ENCODE measurements at places on chromosomes 4 and X. TPM values are rescaled to one million over a fixed set of nuclear protein-coding genes. Genes with fewer than 3 reads are reported as not detected.
A peak's percentile ranks its signal among the peaks of the same experiment; 100 is the strongest.

- no peaks in the 10 kb centered on the region for H3K27me3 ChIP-seq
- no peak overlapping the region for H3K4me3 ChIP-seq
- H3K36me3 ChIP-seq, result no peaks in the 10 kb centered on the region
- no peaks in the 10 kb centered on the region for H3K4me1 ChIP-seq
- DNase-seq, result no peak
- H3K27ac ChIP-seq, result no peak overlapping the region
Measured at GRCh38 chrX:154298312-154298711, 2.7 kb downstream of the TKTL1 start.

DNA sequence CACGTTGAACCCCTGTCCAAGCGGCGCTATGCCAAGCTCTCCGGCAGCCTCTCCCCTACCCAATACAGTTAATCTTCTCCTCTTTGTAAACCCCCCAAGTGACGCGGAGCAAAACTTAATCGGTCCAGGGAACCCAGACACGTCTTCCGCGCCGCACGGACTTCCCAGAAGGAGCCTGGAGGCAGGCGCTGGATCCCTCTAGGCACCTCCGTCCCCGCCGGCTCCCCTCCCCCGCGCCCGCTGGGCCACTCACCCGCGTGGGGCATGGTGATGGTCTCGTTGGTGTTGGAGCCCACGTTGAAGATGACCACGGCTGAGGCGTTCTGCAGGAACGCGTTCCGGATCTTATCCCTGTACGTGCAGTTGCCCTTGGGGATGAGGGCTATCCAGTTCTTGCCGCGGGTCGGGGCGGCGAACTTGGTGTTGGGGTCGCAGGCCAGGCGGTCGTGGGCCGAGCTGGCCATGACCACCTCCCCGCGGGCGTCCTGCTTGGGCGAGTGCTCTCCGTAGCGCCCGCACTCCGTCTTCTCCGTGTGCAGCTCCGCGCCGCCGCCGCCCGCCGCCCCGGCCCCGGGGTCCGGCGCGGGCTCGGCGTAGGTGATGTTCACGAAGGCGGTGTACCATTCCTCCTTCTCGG is 1.1 kb downstream of the RNF150 start:
- H3K36me3 ChIP-seq, result no peaks in the 10 kb centered on the region
- no peak overlapping the region for H3K4me3 ChIP-seq

GRCh38 chr4:169074117-169074516 is 64.1 kb upstream of the CBR4 start:
- no peak overlapping the region for H3K4me3 ChIP-seq
- no peak for DNase-seq
- H3K27ac ChIP-seq, result no peak overlapping the region
- H3K27me3 ChIP-seq, result no peaks in the 10 kb centered on the region

DNA sequence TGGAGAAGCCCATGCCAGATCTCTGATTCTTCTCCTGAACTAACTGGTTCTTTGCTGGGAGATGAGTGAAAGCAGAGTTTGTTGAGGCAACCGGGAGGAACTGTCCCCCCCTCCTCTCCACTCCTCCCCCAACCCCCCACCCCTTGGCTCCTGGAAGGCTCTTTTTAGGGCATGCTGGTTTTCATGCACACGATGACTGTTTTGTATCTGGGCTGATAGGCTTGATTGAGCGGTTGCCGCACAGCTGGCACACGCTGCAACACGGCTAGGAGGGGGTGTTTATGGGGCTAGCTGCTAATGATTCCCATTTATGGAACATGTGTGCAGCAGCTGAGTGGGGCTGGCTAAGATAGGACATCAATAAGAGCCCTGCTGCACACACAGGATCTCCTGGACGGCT is 137.2 kb downstream of the SMIM20 start:
- no peaks in the 10 kb centered on the region for H3K4me1 ChIP-seq
- no peaks in the 10 kb centered on the region for H3K36me3 ChIP-seq
- no peak overlapping the region for H3K27ac ChIP-seq
- DNase-seq, result no peak
- H3K27me3 ChIP-seq, result no peaks in the 10 kb centered on the region

CPE gene
- 29.3 TPM for total RNA-seq

CCKAR gene
- not detected for total RNA-seq

TBC1D8B gene
- total RNA-seq, result 9.2 TPM

GRCh38 chr4:113524505-113525186 is 236.9 kb downstream of the CAMK2D start:
- H3K27me3 ChIP-seq, result no peaks in the 10 kb centered on the region
- no peak overlapping the region for H3K27ac ChIP-seq
- H3K4me1 ChIP-seq, result no peaks in the 10 kb centered on the region
- H3K4me3 ChIP-seq, result no peak overlapping the region
- DNase-seq, result no peak
- no peaks in the 10 kb centered on the region for H3K36me3 ChIP-seq

DNA sequence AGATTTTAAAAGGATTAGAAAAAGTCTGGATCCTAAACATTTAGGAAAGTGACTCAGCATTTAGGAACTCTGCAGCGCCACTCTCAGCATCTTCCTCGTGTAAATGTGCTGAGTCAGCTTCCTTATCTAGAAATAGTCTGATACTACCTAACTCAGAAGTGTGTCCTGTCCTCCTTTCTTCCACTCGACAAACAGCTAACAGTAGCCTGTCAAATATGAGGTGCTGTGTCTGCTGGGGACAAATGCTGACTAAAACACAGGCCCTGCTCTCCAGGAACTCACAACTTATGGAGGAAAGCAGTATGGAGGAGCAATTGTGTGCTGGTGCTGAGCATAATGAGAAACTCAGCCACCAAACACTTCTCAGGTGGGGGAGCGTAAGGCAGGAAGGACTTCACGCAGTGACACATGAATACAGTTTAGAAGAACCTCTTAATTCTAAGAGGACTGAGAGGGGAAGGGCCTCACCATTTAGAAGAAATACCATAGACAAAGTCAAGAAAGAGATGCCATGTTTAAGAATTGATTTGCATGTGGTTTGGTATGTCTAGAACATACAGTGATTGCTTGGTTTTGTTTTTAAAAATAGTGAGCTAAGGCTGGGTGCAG is 125.3 kb downstream of the SOWAHB start:
- H3K36me3 ChIP-seq, result peaks cover 15% of the 10 kb centered on the region
- no peaks in the 10 kb centered on the region for H3K27me3 ChIP-seq
- no peak for DNase-seq

DNA sequence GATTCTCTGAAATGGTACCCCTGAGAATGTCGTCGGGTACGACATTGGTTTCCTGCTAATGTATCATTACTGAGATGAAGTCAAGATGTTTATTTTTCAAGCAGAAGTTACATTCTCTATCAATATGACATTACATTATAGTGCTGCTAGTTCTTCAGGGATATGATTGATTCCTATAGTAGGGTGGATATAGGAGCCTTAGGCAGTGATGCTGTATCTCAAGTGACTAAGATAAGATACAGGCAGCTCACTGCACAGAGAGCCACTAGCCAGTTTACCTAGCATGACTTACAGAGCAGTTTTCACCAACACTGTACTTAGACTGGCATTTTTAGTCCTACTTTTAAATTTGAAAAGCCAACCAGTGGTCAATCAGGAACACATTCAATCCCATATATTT is 154.9 kb downstream of the FANCB start:
- H3K36me3 ChIP-seq, result no peaks in the 10 kb centered on the region
- H3K4me1 ChIP-seq, result no peaks in the 10 kb centered on the region
- H3K4me3 ChIP-seq, result no peak overlapping the region
- H3K27me3 ChIP-seq, result no peaks in the 10 kb centered on the region

DNA sequence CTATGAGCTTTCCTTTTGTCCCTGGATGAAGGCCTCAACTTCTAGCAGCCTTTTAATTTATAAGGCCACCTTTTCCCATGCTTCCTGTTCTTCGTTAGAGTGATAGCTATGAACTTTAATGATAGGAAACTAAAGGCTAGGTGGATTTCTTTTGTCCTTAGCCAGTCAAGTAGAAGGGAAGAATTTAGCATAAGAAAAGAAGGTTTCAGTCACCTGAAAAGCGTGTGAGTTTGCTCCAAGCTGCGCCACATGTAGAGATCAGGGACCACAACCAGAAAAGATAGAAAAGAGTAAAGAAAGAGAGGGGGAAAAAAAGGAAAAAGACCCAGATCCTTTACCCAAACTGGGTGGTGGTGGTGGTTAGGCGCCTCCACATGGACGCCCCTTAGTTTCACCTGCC is 28.6 kb downstream of the LUZP4 start:
- H3K27ac ChIP-seq, result no peak overlapping the region
- no peaks in the 10 kb centered on the region for H3K27me3 ChIP-seq
- H3K4me3 ChIP-seq, result no peak overlapping the region
- DNase-seq, result no peak
- no peaks in the 10 kb centered on the region for H3K36me3 ChIP-seq

PNMA5 gene
- total RNA-seq, result not detected

- no peaks in the 10 kb centered on the region for H3K36me3 ChIP-seq
- no peaks in the 10 kb centered on the region for H3K27me3 ChIP-seq
Measured at GRCh38 chr4:122377352-122377751, 1.5 kb upstream of the ADAD1 start.

ARMCX1 gene
- total RNA-seq, result 0.15 TPM

P2RY4 gene
- total RNA-seq, result not detected

DNA sequence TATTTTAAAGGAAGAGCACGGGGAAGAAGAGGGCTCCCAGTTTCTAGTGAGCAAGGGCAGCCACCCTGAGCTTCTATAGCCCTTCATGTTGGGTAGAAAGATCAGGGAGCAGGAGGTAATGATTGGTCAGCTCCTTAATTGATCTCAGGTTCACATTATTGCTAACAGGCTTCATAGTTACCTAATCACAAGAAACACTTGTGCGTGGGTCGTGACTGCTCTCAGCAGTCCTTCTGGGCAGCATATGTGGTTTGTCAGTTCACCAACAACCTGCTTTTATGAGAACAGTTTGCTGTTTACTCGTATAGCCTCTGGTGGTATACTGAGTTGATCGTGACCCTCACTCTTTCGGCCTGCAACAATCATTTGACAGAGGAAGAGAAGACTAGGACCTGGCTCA is 4.7 kb upstream of the DOK7 start:
- H3K27ac ChIP-seq, result no peak overlapping the region
- no peak for DNase-seq
- H3K27me3 ChIP-seq, result no peaks in the 10 kb centered on the region
- no peaks in the 10 kb centered on the region for H3K36me3 ChIP-seq
- H3K4me3 ChIP-seq, result no peak overlapping the region
- H3K4me1 ChIP-seq, result peaks cover 7% of the 10 kb centered on the region

DNA sequence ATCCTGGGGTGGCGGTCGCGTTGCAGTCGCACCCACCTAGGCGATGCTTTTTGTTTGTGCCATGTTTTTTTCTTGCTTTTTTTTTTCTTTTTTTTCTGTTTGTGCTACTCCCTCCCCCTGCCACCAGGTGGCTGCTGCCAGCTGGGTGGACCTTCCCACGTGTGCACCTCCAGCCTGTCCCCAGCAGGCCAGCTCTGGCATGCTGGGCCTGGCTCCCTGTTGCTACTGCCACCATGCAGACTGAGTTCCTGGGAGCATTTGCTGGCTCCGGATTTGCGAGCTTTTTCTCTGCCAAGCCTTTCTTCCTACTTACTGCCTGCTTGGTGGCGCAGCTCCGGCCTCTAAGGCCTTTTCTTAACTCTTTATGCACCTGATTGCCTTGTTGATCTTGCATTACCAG is 161.2 kb upstream of the WDFY3 start:
- H3K27me3 ChIP-seq, result no peaks in the 10 kb centered on the region
- H3K36me3 ChIP-seq, result no peaks in the 10 kb centered on the region
- peak; percentile 47 for DNase-seq
- no peak overlapping the region for H3K27ac ChIP-seq
- H3K4me1 ChIP-seq, result peaks cover 7% of the 10 kb centered on the region

NRK gene
- 0.05 TPM for total RNA-seq

- no peak overlapping the region for H3K4me3 ChIP-seq
- H3K36me3 ChIP-seq, result no peaks in the 10 kb centered on the region
- H3K27ac ChIP-seq, result no peak overlapping the region
- no peak for DNase-seq
- H3K4me1 ChIP-seq, result no peaks in the 10 kb centered on the region
Measured at GRCh38 chr4:67910585-67910905, 26.7 kb upstream of the TMPRSS11D start.

GRCh38 chrX:66039944-66040343 is at the start of gene VSIG4:
TSS of gene VSIG4 (minus strand) at chrX:66040080. CDS start at chrX:66039998, 82 bp downstream.
- no peaks in the 10 kb centered on the region for H3K27me3 ChIP-seq
- DNase-seq, result no peak
- H3K4me3 ChIP-seq, result no peak within 1 kb of the TSS
- no peak within 1 kb of the TSS for H3K27ac ChIP-seq
- H3K4me1 ChIP-seq, result no peaks in the 10 kb centered on the region

DNA sequence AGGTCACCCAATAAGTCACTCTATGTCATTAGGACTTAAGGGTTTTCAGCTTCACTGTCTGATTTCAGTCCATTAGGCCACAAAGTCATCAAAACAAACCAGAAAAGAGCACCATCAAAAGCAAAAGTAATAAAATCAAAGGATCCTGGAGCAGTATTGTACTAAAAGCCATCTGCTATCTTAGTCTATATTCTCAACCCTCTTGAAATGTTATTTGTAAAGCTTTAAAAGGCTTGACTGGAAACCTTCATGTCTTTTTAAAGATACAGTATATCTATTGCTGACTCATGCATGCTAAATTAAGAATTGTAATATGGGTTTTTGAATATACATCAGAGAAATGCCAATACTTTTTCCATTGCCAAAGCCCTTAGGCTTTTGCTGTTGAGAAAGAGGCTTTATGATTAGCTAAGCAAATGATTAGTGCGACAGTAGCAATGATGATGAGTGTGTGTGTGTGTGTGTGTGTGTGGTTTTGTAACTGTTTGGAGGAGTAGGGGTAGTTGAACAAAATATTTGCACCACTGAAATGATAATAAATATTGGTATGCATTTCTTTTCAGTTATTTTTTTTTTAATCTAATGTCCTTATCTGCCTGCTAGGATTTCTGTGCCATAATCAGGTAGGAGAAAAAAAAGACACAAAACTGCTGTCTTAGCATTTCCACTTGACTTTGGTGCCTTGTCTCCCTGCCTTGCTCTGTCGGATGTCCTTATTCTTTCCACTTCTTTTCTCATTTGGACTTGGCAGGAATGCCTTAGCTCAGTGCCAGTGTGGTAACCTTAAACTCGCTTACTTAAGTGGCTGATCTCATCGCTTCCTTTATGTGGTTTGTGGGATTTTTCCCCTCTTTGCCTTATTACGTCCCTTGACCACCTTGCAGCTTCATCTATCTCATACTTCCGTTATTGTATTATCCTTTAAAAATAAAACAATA is 119.7 kb downstream of the PCDH7 start:
- H3K27ac ChIP-seq, result peak overlapping the region; percentile 100
- no peaks in the 10 kb centered on the region for H3K27me3 ChIP-seq
- peak; percentile 97 for DNase-seq
- no peaks in the 10 kb centered on the region for H3K36me3 ChIP-seq
- H3K4me3 ChIP-seq, result peak overlapping the region; percentile 18

FRMPD4 gene
- total RNA-seq, result not detected

GRCh38 chr4:43882470-43882869 is 566.1 kb downstream of the KCTD8 start:
- H3K4me1 ChIP-seq, result no peaks in the 10 kb centered on the region
- no peaks in the 10 kb centered on the region for H3K27me3 ChIP-seq
- H3K36me3 ChIP-seq, result no peaks in the 10 kb centered on the region
- DNase-seq, result no peak
- no peak overlapping the region for H3K27ac ChIP-seq

- no peak overlapping the region for H3K4me3 ChIP-seq
- H3K36me3 ChIP-seq, result no peaks in the 10 kb centered on the region
- no peaks in the 10 kb centered on the region for H3K27me3 ChIP-seq
Measured at GRCh38 chr4:155620637-155621036, 46.0 kb upstream of the GUCY1A1 start.

- no peak overlapping the region for H3K27ac ChIP-seq
- no peaks in the 10 kb centered on the region for H3K27me3 ChIP-seq
- no peaks in the 10 kb centered on the region for H3K4me1 ChIP-seq
- no peak for DNase-seq
Measured at GRCh38 chr4:7785017-7785416, 154.6 kb downstream of the AFAP1 start.

CPZ gene
- total RNA-seq, result not detected

- no peak for DNase-seq
- H3K4me1 ChIP-seq, result no peaks in the 10 kb centered on the region
- H3K27me3 ChIP-seq, result no peaks in the 10 kb centered on the region
- H3K27ac ChIP-seq, result no peak within 1 kb of the TSS
Measured at GRCh38 chr4:55125087-55125721, at the start of gene KDR. TSS of gene KDR (minus strand) at chr4:55125595. CDS start at chr4:55125293, 302 bp downstream.

Data from HCT116 (cell line).